ENCODE measurements at places on chromosomes 11 and 22.

- no peak for DNase-seq
Measured at GRCh38 chr11:18495703-18496102, 31.0 kb downstream of the TSG101 start.

GRCh38 chr11:70823771-70824170, 425.4 kb downstream of the CTTN start:
- DNase-seq, result no peak

DNA sequence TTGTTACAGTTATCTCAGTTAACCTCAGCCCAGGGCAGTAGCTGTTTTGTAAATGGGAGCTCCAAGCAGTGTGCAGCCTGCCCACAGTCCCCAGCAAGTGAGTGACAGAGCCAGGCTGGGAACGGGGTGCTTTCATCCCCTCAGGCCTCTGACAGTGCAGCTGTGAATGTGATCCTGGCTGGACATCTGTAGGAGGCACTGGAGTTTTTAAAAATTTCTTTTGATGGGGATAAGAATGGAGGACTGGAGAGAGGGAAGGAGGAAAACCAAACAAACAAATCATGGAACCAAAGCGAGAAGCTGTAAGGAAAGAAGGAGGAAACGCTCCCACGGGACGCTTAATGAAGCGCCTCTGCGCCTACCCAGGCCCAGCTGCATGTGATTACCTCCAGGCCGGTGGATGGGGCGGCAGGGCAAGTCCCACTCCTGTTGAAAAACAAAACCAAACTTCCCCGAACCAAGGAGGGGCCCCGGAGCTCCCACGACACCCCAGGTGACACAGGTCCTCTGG, 40.6 kb downstream of the SCUBE1 start:
- no peak for DNase-seq

GRCh38 chr22:50673231-50674129, 857 bp downstream of the SHANK3 start:
- no peak for DNase-seq

DNA sequence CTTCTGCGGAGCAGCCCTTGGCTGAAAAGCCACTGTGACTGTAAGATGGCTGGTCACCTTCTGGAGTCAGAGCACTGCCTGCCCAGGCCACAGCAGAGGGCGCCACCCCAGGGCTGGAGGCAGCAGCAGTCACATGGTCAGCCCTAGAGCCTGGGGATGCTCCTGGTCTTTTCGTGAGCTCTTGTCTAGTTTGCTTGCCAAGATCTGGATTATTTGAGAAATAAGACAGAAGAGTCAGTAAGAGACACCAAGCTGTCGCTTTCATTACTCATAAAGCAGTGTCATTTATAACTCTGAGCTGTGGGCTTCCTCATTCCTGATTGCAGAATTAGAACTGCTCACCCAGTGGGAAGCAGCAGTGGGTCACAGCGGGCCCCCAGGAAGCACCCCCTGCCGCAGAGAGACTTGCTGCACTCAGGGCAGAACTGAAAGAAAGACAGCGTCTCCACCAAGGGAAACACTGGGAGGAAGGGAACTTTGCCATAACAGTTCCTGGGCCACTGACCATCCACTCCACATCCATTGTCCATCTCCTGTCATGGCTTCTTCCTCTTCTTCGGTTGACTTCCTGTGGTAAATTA, 56.7 kb downstream of the PPP6R2 start:
- DNase-seq, result peak; percentile 40
